Stimulated activated CD8-positive, alpha-beta memory T cell treated with anti-CD3 and anti-CD28 coated beads, Interleukin-2, amount 100 ng/mL, for 48 hours (primary cell): ENCODE measurements at places on chromosomes 13 and 19.

DNA sequence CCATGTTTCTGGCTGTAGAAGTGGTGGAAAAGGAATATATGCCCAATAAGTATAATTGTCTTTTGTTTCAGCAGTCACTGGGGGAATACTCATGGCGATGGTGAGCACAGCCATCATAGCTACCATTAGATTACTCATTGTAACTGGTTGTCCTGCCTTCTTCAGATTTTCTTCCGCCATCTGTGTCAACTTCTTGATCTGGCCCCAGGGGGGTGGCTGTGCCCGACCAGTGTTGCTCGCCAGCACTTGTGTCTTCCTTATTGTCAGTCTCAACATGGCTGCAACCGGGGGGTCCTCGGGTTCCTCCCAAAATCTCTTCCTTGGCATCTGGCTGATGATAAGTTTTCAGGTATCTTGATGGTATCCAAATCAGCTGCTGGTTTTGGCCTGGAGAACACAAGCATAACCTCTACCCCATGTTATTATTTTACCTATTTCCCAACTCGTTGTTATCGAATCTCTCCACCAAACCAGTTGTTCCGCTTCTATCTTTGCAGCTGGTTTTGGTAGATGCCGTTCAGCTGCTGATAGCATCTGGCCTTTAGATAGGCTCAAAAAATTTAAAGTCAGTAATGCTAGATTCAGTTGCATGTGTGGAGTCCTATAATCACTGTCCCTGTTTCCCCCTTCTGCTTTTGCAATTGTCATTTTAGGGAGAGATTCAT lies 23.0 kb upstream of the IL17D start:
- DNase-seq: no peak

GRCh38 chr19:32201636-32202051 lies 143.8 kb upstream of the ZNF507 start:
- DNase-seq: no peak

DNA sequence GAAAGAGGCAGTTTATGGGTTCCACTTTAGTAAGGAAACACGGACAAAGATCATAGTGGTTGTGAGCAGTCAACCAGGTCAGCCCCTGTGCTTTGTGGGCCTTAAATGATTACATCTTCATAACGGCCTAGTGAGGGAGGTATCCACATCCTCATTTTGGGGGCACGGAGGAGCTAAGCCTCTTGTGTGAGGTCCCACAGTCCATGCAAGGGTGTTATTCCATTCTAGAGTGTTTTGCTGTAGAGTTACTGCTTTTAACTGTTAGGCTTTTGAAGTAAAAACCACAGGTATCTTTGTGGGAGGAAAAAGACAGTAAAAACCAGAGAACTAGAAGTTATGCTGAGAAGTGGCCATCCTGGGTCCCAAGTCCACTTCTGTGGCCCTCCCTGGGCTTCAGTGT lies 4.0 kb downstream of the NOP53 start:
- DNase-seq: no peak

DNA sequence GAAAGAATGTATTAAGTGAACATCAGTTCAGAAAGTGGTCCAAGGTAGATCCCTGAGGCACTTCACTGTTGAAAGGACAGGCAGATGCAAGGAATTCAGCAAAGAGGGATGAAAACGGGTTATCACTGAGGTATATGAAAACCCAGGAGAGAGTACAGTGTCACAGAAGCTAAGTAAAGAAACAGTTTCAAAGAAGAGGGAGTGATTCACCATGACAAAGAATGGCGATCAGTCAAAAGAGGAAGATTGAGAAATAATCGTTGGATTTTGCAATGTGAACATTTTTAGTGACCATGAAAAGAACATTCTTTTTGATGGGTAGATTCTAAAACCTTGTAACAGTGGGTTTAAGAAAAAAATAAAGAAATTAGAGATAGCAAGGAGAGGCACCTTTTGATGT lies 99.3 kb downstream of the EPSTI1 start:
- no peak for DNase-seq

- no peak for DNase-seq
These were observed 238.0 kb downstream of the VWA8 start for GRCh38 chr13:41722684-41723535.

GRCh38 chr13:83929157-83929556 lies 46.9 kb upstream of the SLITRK1 start:
- DNase-seq: no peak

- no peak for DNase-seq
These were observed 435.6 kb upstream of the SLITRK5 start for GRCh38 chr13:87235621-87236020.

- no peak for DNase-seq
These were observed 617.2 kb upstream of the GPC6 start for GRCh38 chr13:92609376-92609775.

- no peak for DNase-seq
These were observed 472.7 kb downstream of the DIAPH3 start for GRCh38 chr13:59690857-59691500.

GRCh38 chr13:78875792-78876580 lies 217.0 kb upstream of the OBI1 start:
- no peak for DNase-seq

DNA sequence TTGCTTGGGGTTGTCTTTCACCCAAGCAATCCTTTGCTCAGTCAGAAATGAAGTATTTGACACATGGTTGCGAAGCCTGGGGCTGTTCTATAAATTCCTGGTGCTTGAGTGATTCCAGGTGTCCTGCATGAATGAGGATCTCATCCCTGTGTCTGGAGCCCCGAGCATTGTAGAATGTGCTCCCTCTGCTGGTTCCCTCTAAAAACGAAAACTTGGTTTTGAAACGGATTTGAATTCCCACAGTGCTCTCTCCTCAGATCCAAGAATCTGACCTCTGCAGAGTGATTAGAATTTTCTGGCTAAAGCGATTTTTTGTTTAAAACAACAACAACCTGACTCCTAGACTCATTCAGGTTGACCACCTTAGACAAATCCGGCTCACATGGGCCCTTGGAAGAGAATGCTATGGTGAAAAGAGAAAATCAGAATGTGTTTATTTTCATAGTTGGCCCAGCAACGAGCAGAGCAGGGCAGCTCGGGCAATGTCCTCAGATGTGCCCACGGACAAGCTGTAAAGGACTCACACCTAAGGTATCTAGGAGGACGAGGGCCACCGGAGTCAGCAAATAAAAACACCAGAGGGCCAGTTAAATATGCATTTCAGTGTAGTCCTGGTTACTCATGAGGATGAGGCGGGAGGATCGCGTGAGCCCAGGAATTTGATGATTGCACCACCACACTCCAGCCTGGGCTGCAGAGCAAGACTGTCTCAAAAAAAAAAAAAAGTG lies 8.7 kb upstream of the ATP12A start:
- no peak for DNase-seq

- DNase-seq: no peak
These were observed 14.3 kb upstream of the F7 start for GRCh38 chr13:113091211-113091771.

- no peak for DNase-seq
These were observed 65.5 kb downstream of the TBC1D4 start for GRCh38 chr13:75416327-75417011.

GRCh38 chr19:46809534-46810272 lies 21.3 kb upstream of the SLC1A5 start:
- DNase-seq: no peak

DNA sequence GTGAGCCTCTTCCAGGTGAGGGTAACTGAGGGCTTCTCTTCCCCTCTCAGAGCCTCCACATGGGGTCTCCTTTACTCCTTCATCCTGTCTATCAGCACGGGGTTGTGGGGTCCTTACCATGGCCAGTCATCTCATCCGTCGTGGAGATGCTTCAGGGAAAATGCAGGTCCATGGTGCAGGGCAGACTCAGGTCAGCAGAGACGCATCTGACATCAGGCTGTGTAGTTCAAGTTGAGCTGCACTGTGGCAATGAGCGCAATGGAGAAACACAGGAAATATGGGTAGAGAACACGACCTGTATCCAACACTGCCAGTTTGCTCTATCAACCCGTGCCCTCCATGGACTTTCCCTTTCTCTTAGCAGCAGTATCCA lies 13.9 kb downstream of the LILRA5 start:
- DNase-seq: no peak

DNA sequence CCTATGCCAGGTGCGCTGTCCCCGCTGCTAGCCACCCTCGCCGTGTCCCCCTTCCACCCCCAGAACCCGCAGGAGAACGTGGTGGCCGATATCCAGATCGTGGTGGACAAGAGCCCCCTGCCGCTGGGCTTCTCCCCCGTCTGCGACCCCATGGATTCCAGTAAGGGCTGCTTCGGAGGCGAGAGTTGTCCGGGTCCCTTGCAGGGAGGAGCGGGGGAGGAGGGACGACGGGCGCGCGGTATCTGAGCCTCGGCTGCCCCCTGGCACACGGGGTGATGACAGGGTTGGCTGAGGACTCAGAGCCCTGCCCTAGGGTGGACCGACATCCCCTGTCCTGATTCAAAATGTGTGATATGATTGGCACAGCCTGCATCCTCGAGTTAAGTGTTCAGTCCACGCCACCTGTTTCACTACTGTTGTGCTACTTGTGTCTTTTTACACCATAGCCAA lies 653 bp downstream of the MVB12A start:
- DNase-seq: no peak

DNA sequence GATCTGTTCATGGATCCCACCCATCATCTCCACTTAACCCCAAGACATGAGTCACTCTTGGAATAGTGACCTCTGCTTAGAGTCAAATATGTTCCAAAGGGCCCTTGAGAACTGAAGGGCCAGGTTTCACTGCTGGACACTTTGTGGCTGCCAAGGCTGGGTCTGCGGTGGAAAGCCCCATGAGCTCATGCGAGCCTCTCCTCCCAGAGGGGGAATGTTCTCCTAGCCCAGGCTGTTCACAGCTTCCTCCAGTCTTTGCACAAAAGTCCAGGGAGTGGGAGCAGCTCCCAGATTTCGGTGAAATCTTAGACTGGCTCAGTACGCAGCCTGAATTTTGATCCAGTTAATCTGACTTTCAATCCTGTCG lies 732 bp upstream of the DCLK1 start:
- DNase-seq: no peak

DNA sequence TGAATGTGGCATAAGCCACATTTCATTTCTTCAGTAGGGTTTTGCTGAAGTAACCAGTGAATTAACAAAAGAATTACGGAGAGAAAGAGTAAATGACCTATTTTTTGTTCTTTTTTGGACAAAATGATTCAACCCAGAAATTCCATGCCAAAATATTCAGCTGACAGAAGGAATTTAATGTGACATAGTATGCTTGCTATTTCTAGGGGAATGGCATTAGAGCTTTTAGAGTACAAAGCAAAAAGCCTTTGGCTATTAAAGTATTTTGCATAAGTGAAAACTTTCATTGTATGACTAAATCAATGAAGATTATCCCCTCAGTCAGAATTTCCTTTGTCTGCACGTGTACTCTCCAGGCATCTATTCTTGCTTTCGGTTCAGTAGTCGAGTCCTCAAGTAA lies 465.3 kb downstream of the COG6 start:
- no peak for DNase-seq

GRCh38 chr19:17125728-17126677 lies 50.4 kb downstream of the MYO9B start:
- peak; percentile 44 for DNase-seq

- DNase-seq: no peak
These were observed at the start of gene PLVAP for GRCh38 chr19:17376935-17377600. PLVAP (minus strand) TSS chr19:17377342; CDS start chr19:17377288, 54 bp downstream.

- no peak for DNase-seq
These were observed 431.8 kb upstream of the SGCG start for GRCh38 chr13:22748866-22749577.

GRCh38 chr19:29375429-29376119 lies 150.2 kb upstream of the VSTM2B start:
- DNase-seq: no peak

- no peak for DNase-seq
These were observed 11.7 kb upstream of the SOX1 start for GRCh38 chr13:112055036-112055914.

- DNase-seq: no peak
These were observed 96.6 kb downstream of the SLC25A15 start for GRCh38 chr13:40886017-40886416.

DNA sequence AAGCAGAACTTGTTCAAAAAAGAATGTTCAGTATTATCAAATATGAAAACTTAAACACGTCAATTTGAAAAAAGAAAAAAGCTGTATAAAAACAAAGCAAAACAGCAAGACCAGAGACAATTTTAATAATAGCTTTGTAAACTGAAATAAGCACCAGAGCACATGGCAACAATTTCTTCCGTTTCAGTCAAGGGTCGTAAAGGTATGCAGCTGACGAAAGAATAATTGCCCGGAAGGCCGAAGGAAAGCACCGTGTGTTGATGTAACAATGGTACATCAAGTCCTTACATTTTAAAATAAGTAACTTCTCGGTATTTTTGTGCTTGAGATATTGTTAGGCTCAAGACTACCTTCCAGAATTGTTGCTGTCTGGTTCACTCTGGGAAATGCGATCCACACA lies 1.7 kb downstream of the PROSER1 start:
- DNase-seq: no peak

- no peak for DNase-seq
These were observed 209.2 kb downstream of the KCTD12 start for GRCh38 chr13:76677043-76677442.

GRCh38 chr13:110185696-110186095 lies 121.3 kb downstream of the COL4A1 start:
- no peak for DNase-seq
